ENCODE measurements at places on chromosomes 6 and 20.

GRCh38 chr6:113779656-113780055, 77.5 kb upstream of the MARCKS start:
- DNase-seq, result no peak

GRCh38 chr6:6074190-6074589, 67.5 kb upstream of the NRN1 start:
- DNase-seq, result no peak

GRCh38 chr6:135722679-135723078, 128.8 kb upstream of the PDE7B start:
- no peak for DNase-seq

DNA sequence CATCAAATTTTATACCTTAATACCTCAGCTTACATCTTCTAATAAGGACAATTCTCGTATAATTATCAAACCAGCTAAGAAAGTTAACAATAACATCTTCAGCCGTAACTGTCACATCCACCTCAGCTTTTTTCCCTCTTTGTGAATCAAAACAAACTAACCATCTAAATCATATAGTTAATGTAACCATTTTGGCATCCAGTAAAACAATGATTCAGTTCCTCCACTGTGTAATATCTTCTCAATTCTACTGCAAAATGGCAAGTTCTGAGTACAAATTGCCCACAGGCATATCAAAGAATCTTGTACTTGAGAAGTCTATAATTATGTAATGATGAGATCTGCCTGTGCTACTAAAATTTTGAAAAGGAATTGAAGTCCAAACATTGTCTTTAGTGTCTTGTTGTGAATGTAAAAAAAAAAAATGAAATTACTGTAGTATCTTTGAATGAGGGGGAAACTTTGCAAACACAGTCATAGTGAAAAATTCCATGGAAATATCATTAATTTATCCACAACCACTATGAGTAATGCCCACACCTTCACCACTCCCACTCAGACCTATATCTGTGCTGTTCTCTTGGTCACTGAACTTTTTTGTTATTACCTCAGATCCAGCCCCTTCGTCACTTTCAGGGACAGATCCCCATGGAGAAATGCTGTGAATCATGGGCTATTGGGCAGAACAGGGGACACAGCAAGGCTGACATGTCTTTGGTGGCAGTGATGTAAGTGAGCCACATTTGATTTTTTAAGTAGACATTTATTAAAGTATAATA, 178.6 kb upstream of the RAB32 start:
- no peak for DNase-seq

DNA sequence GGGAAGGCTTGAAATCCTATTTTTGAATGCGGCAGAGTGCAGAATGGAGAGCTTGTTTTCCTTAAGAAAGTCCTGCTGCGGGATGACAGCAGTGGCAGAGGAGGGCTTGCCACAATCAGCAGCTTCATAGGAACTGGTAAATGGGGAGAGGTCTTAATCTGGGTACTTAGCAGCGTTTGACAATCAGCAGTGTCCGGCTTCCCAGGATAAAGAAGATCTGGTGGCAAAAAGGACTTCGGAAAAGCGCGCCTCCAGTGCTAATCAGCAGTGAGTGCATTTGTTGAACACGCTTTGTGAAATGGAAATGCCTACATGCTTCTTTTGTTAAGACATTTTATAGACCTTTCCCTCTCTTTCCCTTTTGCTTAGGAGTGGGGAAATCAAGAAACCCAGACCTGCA, 735.7 kb downstream of the QKI start:
- DNase-seq, result no peak

- no peak for DNase-seq
Observed at GRCh38 chr6:106927531-106928398, 46.8 kb downstream of the CD24 start.

GRCh38 chr6:48087448-48087847, 23.5 kb downstream of the PTCHD4 start:
- DNase-seq, result no peak

- DNase-seq, result no peak
Observed at GRCh38 chr6:4804095-4804494, 27.9 kb downstream of the CDYL start.

- DNase-seq, result no peak
Observed at GRCh38 chr6:150875841-150876240, 10.3 kb downstream of the MTHFD1L start.

All from cerebellar cortex (tissue), 1 donor.